Large intestine (tissue), 12 donors: ENCODE measurements at places on chromosomes 1 and 21. TPM values are rescaled to one million over a fixed set of nuclear protein-coding genes. Genes with fewer than 3 reads are reported as not detected.

PLA2G5 gene
- 0.04 TPM for polyA plus RNA-seq

FGR gene
- polyA plus RNA-seq: 4.0 TPM

DAB1 gene
- polyA plus RNA-seq: 63.2 TPM

ESPN gene
- 256 TPM for polyA plus RNA-seq

ANXA9 gene
- 3.2 TPM for polyA plus RNA-seq

DIRAS3 gene
- polyA plus RNA-seq: 6.0 TPM

GRCh38 chr1:169106095-169106920 lies at the start of gene ATP1B1:
Gene ATP1B1, plus strand, starts transcription at chr1:169106690. Its CDS starts 140 bp downstream, at chr1:169106830.
- H3K4me3 ChIP-seq: peak within 1 kb of the TSS; percentile 83
- DNase-seq: peak; percentile 96
- peaks cover 54% of the 10 kb centered on the region for H3K4me1 ChIP-seq
- H3K27ac ChIP-seq: peak within 1 kb of the TSS; percentile 91
- H3K27me3 ChIP-seq: no peaks in the 10 kb centered on the region

GRCh38 chr1:178262120-178262500 lies 168.2 kb downstream of the RASAL2 start:
- peak; percentile 43 for DNase-seq
- H3K27me3 ChIP-seq: no peaks in the 10 kb centered on the region
- no peaks in the 10 kb centered on the region for H3K36me3 ChIP-seq
- H3K4me1 ChIP-seq: peaks cover 4% of the 10 kb centered on the region
- no peak overlapping the region for H3K27ac ChIP-seq

- no peaks in the 10 kb centered on the region for H3K27me3 ChIP-seq
- no peak overlapping the region for H3K27ac ChIP-seq
- no peaks in the 10 kb centered on the region for H3K4me1 ChIP-seq
- H3K36me3 ChIP-seq: no peaks in the 10 kb centered on the region
Observed at GRCh38 chr1:218587900-218588299, 242.8 kb downstream of the TGFB2 start.

GRCh38 chr1:14553711-14554110 lies 44.8 kb upstream of the KAZN start:
- DNase-seq: no peak
- H3K36me3 ChIP-seq: no peaks in the 10 kb centered on the region
- no peaks in the 10 kb centered on the region for H3K27me3 ChIP-seq
- no peak overlapping the region for H3K4me3 ChIP-seq
- no peaks in the 10 kb centered on the region for H3K4me1 ChIP-seq

DNA sequence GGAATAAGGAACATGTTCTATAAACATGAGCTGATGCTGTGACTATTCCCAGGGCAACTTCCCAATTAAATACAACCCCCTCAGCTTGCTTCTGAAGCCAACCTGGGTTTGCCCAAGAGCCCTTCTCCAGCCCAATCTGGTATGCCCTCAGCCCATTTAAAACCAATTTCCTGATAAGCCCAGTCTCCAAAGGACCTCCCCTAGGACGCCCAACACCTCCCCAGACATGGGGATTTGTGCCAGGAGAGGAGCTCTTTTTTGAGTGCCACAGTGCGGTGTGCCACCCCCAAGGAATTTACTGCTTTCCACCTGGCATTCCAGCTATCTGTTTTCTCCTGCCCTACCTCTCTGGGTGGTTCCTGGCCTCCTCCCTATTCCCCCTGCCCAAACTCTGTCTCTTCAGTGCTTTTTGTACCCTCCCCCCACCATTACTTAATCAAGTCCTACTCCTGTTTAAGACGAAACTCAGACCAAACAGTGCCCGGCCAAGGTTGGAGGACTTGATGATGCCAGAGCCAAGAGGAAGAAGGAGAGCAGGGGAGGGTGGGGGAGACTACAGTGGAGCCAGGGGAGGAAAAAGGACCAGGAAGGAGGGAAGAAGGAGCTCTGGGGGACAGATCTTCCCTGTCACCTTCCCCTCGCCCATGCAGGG lies 11.4 kb upstream of the EFNA1 start:
- no peaks in the 10 kb centered on the region for H3K27me3 ChIP-seq
- DNase-seq: no peak
- H3K27ac ChIP-seq: no peak overlapping the region
- peaks cover 11% of the 10 kb centered on the region for H3K4me1 ChIP-seq
- H3K4me3 ChIP-seq: no peak overlapping the region

DNA sequence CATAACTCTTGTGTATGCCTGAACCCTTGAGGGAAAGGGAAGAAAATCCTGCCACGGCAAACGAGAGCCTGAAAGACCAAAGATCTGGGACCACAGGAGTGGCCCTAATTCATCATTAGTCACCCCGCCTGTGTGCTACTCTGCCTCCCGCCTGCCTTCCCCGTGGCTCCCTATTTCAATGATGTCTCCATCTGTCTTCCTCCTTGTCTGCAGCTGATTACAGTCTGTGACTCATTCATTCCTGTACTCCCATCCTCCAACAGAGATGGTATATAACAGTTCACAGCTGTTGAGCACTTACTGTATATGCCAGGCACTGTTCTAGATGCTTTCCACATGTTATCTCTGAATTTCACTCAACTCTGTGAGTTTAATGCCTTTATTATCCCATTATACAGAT lies 96.6 kb downstream of the SEC16B start:
- no peak overlapping the region for H3K4me3 ChIP-seq
- no peaks in the 10 kb centered on the region for H3K4me1 ChIP-seq
- no peak overlapping the region for H3K27ac ChIP-seq
- H3K27me3 ChIP-seq: no peaks in the 10 kb centered on the region
- DNase-seq: peak; percentile 13

GRCh38 chr1:153790966-153791647 lies 15.9 kb downstream of the SLC27A3 start:
- no peaks in the 10 kb centered on the region for H3K36me3 ChIP-seq
- peak overlapping the region; percentile 38 for H3K4me3 ChIP-seq
- no peak for DNase-seq
- peak overlapping the region; percentile 93 for H3K27ac ChIP-seq

DNA sequence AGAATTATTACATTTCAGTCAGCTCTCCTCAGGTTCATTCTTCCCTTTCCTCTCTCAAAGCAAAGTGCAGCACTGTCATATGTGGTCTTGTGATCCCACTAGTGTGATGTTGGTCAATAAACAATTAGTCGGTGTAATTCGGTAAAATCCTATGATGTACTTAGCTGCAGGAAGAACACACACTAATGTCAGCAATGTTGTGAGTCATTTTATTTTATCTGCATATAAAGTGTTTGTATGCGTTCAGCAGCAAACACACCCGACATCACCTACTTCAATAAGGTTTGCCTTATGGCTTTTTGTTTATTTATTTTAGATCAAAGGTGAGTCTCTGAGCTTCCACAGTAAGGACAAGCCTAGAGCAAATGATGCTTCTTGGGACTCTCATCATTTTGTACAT lies 47.8 kb downstream of the PTPN14 start:
- H3K4me3 ChIP-seq: no peak overlapping the region
- DNase-seq: no peak
- no peak overlapping the region for H3K27ac ChIP-seq
- no peaks in the 10 kb centered on the region for H3K27me3 ChIP-seq

DNA sequence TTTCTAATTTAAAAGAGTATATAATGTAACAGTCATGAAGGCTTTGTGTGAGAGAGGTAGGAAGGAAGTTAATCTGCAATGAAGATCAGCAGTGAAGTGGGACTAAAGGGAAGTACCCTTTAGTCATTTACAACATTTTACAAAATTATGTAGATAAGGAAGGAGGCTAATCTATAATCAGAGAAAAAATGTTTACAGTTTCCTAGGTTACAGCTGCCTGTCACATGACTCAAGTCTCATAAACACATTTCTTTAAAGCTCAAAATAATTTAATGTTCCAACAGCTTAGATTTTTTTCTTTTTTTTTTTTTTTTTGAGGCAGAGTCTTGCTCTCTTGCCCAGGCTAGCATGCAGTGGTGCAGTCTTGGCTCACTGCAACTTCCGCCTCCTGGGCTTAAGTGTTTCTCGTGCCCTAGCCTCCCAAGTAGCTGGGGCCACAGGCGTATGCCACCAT lies 26.2 kb upstream of the CAP1 start:
- H3K4me1 ChIP-seq: peaks cover 3% of the 10 kb centered on the region
- DNase-seq: no peak
- no peaks in the 10 kb centered on the region for H3K36me3 ChIP-seq
- no peaks in the 10 kb centered on the region for H3K27me3 ChIP-seq
- no peak overlapping the region for H3K4me3 ChIP-seq
- H3K27ac ChIP-seq: peak overlapping the region; percentile 13

DNA sequence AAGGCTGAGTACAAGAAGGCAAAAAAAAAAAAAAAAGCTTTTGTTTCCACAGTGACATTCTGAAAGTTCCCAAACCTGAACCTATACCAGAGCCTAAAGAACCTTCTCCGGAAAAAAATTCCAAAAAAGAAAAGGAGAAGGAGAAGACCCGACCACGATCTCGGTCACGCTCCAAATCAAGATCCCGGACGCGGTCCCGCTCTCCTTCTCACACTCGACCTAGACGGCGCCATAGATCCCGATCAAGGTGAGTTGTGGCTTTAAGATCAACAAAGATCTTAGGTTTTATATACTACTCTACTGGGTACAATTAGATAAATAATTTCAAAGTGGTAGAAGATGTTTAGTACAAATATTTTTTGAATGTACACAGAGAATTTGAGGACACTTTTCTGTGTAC lies 9.3 kb downstream of the SRRM1 start:
- H3K27me3 ChIP-seq: no peaks in the 10 kb centered on the region
- no peak overlapping the region for H3K27ac ChIP-seq
- no peak overlapping the region for H3K4me3 ChIP-seq
- H3K36me3 ChIP-seq: peaks cover 85% of the 10 kb centered on the region
- peaks cover under 1% of the 10 kb centered on the region for H3K4me1 ChIP-seq

DNA sequence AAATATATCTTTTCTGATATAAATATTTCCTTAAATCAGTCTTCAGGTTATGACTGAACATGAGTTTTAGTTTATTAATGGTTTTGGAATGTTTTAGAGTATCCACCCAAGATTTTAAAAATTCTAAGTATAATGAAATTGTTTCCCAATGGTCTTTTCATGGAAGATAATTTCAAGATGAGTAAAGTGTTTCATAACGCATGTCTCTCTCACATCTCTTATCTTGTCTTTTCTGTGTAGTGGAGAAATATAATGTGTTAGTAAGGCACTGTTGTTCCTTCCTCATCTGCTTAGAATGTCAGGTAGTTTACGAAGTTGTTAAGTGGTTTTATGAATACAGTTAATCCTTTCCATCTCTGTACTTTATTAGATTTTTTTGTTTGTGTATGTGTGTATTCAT lies 49.6 kb downstream of the PLA2G4A start:
- H3K27me3 ChIP-seq: no peaks in the 10 kb centered on the region
- no peak for DNase-seq
- no peak overlapping the region for H3K27ac ChIP-seq
- no peaks in the 10 kb centered on the region for H3K36me3 ChIP-seq
- H3K4me1 ChIP-seq: no peaks in the 10 kb centered on the region
- H3K4me3 ChIP-seq: no peak overlapping the region

DNA sequence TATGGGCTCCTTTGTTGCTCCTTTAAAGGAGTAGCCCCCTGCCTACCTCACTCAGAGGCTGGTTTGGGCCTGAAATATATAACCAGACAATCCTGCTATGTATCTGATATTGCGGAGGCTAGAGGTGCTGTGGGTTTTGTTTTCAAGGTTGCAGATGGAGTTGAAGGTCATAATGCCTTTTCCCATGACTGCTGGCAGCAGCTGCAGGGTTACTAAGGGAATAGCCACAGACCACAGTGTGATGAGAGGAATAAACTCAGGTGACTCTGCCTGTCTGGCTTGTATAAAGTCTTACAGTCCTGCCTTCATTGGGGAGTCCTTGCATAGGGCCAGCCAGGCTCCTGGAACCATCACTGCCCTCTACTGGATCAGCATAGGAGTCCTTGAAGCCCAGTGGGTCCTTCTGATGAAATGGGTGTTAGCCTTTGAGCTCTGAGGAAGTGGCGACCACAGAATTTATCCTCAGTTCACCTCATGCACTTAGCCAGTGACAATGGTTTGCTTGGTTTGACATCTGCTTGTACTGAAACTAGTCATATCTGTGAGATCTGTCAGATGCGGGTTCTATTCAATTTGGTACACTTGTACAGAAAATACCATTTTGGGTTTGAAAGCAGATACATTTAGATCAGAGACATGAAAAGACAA lies 174.4 kb upstream of the HMCN1 start:
- H3K4me3 ChIP-seq: no peak overlapping the region
- H3K4me1 ChIP-seq: peaks cover 10% of the 10 kb centered on the region
- no peaks in the 10 kb centered on the region for H3K27me3 ChIP-seq
- DNase-seq: peak; percentile 82

GRCh38 chr1:159879977-159880376 lies 17.5 kb upstream of the VSIG8 start:
- no peaks in the 10 kb centered on the region for H3K36me3 ChIP-seq
- H3K27me3 ChIP-seq: no peaks in the 10 kb centered on the region
- DNase-seq: no peak
- no peak overlapping the region for H3K4me3 ChIP-seq
